Fibroblast of skin of abdomen (primary cell): ENCODE measurements at places on chromosomes 16 and 17.

DNA sequence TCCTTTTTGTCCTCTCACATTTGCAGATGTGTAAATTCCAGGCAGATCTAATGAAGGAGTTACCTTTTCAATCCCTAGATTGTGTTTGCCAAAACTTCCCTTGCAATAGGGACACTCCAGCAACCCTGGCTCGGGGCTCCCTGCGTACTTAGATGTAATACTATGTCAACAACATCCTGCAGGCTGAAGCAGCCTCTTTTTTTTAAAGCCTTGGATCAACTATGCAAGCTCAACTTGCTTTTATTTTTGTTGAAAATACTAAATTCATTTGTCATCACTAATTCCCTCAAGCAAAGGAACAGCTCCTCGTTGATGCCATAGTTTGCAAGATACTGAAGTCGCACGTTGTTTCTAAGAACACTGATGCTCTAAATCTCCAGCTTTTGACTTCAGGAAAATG is 59.1 kb downstream of the GRIN2A start:
- DNase-seq: no peak

GRCh38 chr17:38704606-38705522 is at the start of gene MLLT6:
Gene MLLT6 (plus strand): TSS chr17:38705273. CDS start chr17:38705633, 360 bp downstream.
- peak; percentile 82 for DNase-seq

DNA sequence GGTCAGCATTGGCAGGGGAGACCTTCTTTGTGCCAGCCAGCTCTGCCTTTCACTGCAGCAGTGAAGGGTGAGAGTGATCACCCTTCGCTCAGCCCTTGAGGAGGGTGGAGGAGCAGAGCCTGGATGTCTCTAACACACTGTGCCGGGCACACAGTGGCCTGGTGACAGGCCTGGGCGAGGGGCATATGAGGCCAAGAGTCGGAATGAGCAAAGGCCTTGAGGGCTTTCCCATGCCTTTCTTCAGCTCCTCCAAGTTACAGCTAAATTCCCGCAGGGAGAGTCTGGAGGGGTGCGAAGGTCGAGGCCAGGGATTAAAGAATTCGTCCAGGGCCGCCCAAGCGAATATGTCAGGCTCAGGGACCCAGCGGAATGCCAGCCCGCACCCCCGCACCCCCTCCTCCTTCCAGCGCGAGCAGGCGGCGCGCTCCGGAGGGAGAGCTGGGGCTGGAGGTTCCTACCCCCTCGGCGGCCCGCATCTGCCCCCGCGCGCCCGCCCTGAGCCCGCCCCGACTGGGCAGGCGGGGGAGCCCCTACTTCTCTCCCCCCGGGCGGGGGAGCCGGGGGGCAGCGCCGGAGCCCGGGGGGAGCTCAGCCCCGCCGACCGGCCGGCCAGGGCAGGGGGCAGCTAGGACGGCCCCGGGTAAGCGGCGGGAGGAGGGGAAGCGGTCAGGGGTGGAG is at the start of gene RASL10B:
Gene RASL10B, plus strand, starts transcription at position 401 of the 678 bp plus-strand sequence. CDS start 3,546 bp downstream, outside the sequence.
- DNase-seq: peak; percentile 37

DNA sequence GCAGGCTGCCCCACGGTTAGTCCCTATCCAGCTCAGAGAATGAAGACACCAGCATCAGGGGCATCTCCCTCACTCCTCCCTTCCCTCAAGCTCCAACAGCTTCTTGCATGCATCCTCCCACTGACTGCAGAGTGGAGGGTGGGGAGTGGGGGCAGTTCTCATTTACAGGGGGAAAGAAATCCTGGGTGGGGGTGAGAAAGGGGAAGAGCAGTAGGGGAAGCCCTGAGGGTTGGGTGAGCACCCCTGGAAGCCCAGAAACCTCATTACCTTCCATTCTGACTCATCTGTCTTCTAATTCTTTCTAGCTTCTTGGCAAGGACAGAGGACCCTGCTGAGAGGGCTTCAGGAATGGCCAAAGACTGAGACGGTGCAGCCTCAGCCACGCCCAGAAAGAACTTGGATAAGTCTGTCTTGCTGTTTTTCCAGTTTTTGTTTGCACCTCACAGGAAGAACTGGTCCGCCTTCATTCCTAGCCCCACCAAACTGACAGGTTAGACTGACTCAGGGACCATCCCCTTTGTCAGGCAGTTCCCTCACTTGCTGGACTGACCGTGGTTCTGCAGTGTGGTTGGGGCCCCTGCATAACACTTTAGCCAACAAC is 52.5 kb upstream of the WSB1 start:
- DNase-seq: no peak

- DNase-seq: no peak
These were observed 15.6 kb upstream of the BCAR1 start for GRCh38 chr16:75266738-75267630.

GRCh38 chr17:27421111-27421510 is 35.1 kb upstream of the KSR1 start:
- no peak for DNase-seq

GRCh38 chr16:57788252-57788841 is 13.9 kb downstream of the KIFC3 start:
- no peak for DNase-seq

DNA sequence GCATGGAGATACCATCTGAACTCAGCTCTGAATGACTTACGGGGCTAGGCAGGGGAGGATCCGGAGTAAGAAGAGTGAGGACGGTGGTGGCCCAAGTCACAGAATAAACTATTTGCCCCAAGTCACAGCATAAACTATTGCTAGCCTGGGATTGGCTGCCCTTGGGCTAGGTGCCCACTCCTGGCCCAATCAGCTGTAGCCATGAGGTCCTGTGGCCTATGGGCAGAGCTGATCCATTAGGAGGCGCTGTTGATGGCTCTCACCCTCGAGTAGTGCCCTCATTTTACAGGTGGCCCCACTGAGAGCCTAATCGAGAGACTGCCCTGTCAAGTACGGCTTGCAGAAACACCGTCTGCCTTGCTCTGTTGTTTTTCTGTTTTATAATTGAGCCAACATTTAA is 62.3 kb upstream of the ZNF423 start:
- DNase-seq: no peak

GRCh38 chr17:48809182-48809581 is 7.8 kb downstream of the TTLL6 start:
- DNase-seq: no peak

- DNase-seq: no peak
These were observed 12.4 kb downstream of the NAT9 start for GRCh38 chr17:74763565-74764387.

GRCh38 chr16:89481356-89481955 is 8.9 kb downstream of the ANKRD11 start:
- DNase-seq: no peak
